ENCODE measurements at places on chromosomes 3 and 15. TPM values are rescaled to one million over a fixed set of nuclear protein-coding genes. Genes with fewer than 3 reads are reported as not detected.

DNA sequence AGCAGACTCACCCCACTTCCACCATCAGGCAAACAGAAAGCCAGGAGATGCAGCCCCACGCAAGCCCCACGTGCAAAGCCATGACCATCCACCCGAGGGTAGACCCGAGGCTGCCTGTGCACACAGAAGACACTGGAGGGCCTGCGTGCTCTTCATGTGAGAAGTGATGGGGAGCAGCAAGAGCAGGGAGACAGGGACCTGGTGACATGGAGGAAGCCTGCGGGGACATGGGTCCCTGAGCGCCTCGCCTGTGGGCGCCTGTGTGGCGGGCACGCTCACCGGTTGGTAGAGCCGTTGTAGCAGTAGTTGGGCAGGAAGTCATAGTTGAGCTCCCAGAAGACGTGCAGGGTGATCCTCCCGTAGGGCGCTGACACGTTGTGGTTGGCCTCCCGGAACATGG, 65.0 kb downstream of the NIPA2 start:
- DNase-seq: no peak

- DNase-seq: no peak
Measured at GRCh38 chr3:138461896-138462295, 27.5 kb downstream of the ESYT3 start.

DNA sequence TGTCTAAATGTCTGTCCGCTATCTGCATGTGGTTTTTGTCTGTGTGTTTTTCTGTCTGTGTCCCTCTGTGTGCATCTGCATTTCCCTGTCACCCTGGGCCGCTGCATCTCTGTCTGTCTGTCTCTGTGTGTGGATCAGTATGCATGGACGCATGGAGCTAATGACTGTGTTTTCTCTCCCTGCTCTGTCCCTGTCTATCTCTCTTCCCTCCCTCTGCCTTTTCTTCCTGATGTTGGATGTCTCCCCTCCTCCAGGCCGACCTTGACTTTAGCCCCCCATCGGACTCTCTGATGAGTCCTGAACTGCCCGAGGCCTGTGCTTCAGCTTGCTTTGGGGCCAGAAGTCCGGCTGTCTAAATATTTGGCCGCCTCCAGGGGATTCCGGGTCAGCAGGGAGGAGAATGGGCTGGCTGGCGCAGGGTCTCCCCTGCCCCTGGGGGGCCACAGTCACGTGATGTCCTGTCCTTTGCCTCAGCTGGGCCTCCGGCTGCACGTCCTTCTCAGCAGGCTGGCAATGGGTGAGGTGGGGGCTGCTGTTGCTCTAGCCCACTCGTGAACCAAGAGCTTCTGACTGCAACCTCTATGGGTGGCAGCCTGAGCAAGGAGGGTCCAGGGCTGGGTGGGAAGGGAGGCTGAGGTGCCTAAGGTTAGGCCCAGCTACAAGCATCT, 3.7 kb downstream of the SLC38A3 start:
- DNase-seq: no peak

DNA sequence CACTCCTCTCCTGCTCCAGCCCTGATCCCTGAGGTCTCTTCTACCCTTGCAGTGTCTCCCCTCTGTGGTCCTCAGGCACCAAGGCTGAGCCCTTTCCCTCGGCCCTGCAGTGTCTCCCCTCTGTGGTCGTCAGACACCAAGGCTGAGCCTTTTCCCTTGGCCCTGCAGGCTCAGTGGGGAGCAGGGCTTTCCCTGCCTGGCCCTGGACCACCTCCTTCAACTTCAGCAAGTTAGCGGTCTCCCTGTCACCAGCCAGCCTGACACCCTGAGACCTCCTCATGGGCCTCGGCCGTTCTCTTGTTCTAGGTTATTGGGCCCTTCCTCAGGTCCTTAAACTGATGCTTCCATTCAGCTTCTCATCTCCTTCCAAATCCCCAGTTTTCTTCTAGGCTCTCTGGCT, 4.3 kb downstream of the NRROS start:
- DNase-seq: no peak

DNA sequence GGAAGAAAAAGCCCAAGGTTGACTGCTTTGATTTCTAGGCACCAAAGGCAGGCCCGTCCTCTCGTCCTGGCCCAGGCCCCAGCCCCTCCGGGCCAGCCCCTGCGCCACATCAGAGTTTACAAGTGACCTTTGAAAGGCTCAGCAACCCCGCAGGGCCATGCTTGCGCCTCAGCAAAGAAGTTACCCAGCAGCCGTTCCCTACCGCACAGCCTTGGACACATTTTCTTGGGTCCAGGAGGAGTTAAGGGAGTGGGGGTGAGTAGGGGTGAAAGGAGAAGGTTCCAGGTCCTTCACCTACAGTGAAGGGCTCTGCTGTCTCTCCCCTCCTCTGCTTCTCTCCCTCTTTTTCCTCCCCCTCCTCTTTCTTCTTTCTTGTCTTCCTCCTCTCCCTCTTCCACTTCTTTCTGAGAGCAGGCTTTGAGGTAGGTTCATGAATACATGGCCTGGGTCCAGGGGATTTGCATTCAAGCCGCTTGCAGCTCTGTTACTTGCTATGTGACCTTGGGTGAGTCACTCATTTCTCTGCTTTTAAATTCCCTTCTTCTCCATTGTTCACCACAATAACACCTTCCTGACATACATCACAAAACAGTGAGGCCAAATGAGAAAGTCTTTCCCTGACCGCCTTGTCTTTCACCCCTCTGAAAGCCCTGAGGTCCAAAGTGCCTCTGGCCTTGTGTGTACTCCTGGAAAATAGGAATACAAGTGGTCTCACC, 223.3 kb upstream of the TPRG1 start:
- DNase-seq: no peak

The EIF2B5 gene
- 37.3 TPM for total RNA-seq

The LRRC28 gene
- 44.3 TPM for total RNA-seq

The TTLL13 gene
- not detected for total RNA-seq

The SLCO3A1 gene
- total RNA-seq: 14.1 TPM
